ENCODE measurements at places on chromosomes 3 and 15.

- DNase-seq: no peak
These were observed 96.6 kb downstream of the SPRED1 start for GRCh38 chr15:38349251-38349650.

- no peak for DNase-seq
These were observed 2.6 kb upstream of the DAPK2 start for GRCh38 chr15:64048781-64049460.

- no peak for DNase-seq
These were observed 181.4 kb upstream of the UBE2E1 start for GRCh38 chr3:23624305-23624704.

GRCh38 chr15:63090472-63090871 is 31.2 kb upstream of the LACTB start:
- no peak for DNase-seq

- DNase-seq: no peak
These were observed 24.3 kb upstream of the PLXNA1 start for GRCh38 chr3:126958638-126959085.

GRCh38 chr3:128575777-128576176 is 74.8 kb downstream of the RPN1 start:
- no peak for DNase-seq

All from NCI-H1930 (cell line).